ENCODE measurements at places on chromosomes 3 and 15. TPM values are rescaled to one million over a fixed set of nuclear protein-coding genes. Genes with fewer than 3 reads are reported as not detected.
A peak's percentile ranks its signal among the peaks of the same experiment; 100 is the strongest.

DNA sequence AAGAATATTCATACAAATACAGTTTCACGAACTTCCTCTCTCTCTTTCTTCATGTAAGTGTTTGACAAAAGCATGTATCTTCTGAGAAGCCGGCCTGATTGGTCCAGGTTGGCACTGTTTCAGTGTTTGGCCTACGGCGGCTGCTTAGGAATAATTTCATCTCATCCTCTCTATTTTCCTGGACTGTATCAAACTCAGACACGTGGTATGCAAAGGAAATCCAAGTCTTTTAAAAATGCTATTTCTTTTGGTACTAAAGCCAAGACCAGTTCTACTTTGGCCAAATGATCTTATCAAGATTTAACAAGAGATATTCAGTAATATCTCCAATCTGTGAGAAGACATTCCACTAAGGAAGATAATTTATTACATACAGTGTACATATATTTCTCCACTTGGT is 152.8 kb downstream of the TIGIT start:
- peak; percentile 64 for DNase-seq
- no peaks in the 10 kb centered on the region for H3K36me3 ChIP-seq
- H3K4me1 ChIP-seq = peaks cover 47% of the 10 kb centered on the region
- peak overlapping the region; percentile 36 for H3K27ac ChIP-seq
- H3K27me3 ChIP-seq = no peaks in the 10 kb centered on the region

DNA sequence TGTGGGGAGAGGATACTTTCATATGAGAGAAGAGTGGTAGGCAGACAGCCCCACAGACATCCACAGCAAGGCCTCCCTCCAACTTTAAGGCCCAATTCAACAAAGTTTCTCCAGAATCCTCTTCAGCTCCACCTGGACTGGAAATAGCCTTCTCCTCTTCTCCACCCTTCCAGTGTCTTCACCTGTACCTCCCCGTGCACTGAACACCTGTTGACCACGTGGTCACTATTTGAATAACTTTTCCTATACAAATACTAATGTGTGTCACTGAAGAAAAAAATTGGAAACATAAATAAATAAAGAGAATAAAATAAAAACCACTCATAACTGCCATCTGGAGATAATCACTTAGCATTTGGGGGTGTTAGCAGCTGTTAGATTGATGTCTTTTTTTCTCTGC is 52.9 kb downstream of the CCNL1 start:
- no peak for DNase-seq
- H3K4me1 ChIP-seq = peaks cover 65% of the 10 kb centered on the region
- no peaks in the 10 kb centered on the region for H3K36me3 ChIP-seq

DNA sequence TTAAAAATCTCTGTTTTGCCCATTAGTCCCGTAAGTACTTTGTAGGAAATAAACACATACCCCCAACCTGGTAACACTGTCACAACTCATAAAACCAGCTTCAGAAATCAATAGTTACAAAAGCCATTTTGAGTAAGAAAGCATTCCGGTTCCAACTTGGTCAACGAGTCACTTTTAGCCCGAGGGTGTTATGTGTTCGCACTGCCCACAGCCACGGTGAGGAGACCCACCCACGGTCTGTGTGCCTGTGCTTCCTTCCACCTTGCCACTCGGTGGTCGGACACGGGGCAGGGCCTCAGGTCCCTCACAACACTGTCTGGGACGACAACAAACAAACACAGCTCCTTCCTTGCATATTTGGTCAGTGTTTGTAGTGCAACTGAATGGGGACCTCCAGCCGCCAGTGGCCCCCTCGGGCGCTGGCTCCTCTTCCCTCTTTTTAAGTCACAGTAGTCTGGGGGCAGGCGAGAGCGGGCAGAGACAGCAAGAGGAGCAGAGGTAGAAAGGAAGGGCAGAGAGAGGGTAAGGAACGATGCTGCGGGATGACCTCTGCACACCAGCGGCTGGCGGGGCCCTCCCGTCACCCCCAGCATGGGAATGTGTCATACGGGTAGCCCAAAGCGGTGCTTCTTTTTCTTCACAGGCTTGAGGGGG is 5.2 kb upstream of the MUSTN1 start:
- peaks cover 23% of the 10 kb centered on the region for H3K4me1 ChIP-seq
- H3K27me3 ChIP-seq = no peaks in the 10 kb centered on the region
- no peak overlapping the region for H3K27ac ChIP-seq
- H3K36me3 ChIP-seq = no peaks in the 10 kb centered on the region

DNA sequence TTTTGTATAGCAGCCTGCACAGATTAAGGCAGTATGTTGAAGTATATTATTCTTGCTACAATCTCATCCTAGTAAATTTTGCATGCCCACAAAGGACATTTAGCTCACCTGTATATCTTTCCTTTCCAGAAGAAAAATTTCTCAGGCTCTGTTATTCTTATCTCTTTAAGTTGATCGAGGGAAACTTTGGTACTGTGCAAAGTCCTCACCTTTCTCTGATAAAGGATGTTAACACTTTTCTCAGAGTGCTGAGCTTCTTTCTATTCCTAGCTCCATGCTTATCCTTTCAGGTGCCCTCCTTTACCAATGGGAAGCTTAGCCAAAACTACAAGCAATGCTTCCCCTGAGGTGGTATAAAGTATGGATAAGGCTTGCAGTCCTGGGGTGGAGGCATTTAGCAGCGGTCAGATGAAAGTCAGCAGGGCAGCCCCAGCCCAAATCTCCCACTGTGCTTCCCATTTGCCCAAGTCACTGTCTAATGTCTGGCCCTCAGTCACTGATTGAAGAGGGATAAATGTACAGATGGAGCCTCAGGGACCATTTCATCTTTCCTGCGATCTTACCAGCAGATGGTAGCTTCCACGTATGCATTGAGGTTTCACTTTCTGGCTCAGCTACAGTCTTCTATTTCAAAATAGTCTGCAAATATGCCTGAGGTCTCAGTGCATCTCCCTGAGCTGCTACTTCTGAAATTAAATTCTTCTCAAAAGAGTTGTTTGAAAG is 127.8 kb upstream of the P2RY1 start:
- no peaks in the 10 kb centered on the region for H3K4me1 ChIP-seq
- H3K36me3 ChIP-seq = no peaks in the 10 kb centered on the region
- H3K4me3 ChIP-seq = no peak overlapping the region
- H3K27me3 ChIP-seq = no peaks in the 10 kb centered on the region
- DNase-seq = no peak
- H3K27ac ChIP-seq = no peak overlapping the region

- H3K27ac ChIP-seq = no peak overlapping the region
- H3K36me3 ChIP-seq = peaks cover 31% of the 10 kb centered on the region
- DNase-seq = no peak
- H3K4me1 ChIP-seq = no peaks in the 10 kb centered on the region
Measured at GRCh38 chr3:123122525-123123315, 55.9 kb downstream of the PDIA5 start.

GHSR gene
- total RNA-seq = not detected

All from sigmoid colon (tissue), 7 donors.